ENCODE measurements at places on chromosomes 6 and 20.
A peak's percentile ranks its signal among the peaks of the same experiment; 100 is the strongest.

GRCh38 chr6:87789198-87789899 lies 87.3 kb upstream of the AKIRIN2 start:
- H3K27ac ChIP-seq: peak overlapping the region; percentile 15
- DNase-seq: peak; percentile 48
- no peaks in the 10 kb centered on the region for H3K36me3 ChIP-seq
- H3K4me3 ChIP-seq: no peak overlapping the region
- peaks cover 3% of the 10 kb centered on the region for H3K4me1 ChIP-seq

DNA sequence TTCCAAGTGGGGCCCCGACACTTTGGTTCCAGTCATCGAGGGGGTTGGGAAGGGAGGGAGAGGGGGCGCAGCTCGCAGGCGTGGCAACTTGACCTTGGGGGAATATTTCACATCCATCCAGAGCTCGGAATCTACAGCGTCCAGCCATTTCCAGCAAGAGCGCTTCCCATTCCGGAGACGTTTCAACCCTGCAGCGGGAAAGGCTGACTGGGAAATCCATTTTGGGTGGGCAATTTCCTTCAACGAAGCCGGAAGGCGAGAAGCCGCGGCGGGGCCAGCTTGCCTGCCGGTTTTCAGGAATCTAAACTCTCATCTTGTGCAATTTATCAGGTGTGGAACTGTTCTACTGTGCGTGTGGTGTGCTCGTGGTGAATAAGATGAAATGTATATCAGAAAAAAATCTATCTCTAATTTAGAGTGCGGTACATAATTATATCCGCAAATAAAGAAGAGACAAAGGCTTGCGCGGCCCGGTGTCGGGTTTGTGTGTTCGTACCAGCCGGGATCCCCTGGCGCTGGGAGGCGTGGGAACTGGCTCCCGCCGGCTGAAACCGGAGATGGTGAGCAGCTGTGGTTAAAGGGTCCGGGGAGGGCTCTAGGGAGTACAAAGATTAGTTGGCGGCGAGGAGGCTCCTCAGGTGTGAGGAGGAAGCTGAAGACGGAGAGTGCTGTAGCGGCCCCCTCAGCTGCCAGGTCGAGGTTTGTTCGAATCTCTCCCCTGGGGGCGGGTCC lies 4.8 kb downstream of the SLC32A1 start:
- no peaks in the 10 kb centered on the region for H3K36me3 ChIP-seq
- DNase-seq: no peak
- H3K4me1 ChIP-seq: no peaks in the 10 kb centered on the region
- peaks cover 86% of the 10 kb centered on the region for H3K27me3 ChIP-seq
- H3K27ac ChIP-seq: no peak overlapping the region

GRCh38 chr20:42193119-42193518 lies 574.9 kb upstream of the CHD6 start:
- H3K27ac ChIP-seq: no peak overlapping the region
- no peak overlapping the region for H3K4me3 ChIP-seq

DNA sequence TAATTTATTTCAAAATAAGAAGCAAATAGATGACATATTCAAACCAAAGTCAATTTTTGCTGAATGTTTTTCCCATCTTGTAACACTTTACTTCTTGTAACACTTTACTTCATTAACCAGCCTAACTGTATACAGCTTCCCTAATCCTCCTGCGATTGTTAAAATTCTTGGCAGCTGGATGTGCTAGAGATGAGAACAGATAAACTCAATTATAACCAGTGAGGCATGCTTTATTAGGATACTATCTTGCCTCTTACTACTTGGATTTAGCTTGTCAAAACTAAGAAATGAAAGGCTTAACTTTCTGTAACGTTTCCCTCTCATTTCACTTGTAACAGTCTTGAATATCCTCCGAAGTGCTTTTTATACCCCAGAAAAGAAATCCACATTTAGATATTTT lies 94.1 kb upstream of the BMP5 start:
- H3K27me3 ChIP-seq: no peaks in the 10 kb centered on the region
- H3K4me1 ChIP-seq: no peaks in the 10 kb centered on the region
- DNase-seq: no peak
- H3K27ac ChIP-seq: no peak overlapping the region
- H3K4me3 ChIP-seq: no peak overlapping the region

- H3K27me3 ChIP-seq: no peaks in the 10 kb centered on the region
- H3K4me3 ChIP-seq: no peak overlapping the region
- peak; percentile 2 for DNase-seq
Measured at GRCh38 chr6:122180132-122180531, 219.3 kb upstream of the HSF2 start.

- H3K36me3 ChIP-seq: no peaks in the 10 kb centered on the region
- DNase-seq: no peak
- no peak overlapping the region for H3K27ac ChIP-seq
- no peaks in the 10 kb centered on the region for H3K4me1 ChIP-seq
- H3K4me3 ChIP-seq: no peak overlapping the region
Measured at GRCh38 chr6:139812939-139813338, 438.5 kb upstream of the CITED2 start.
